ENCODE measurements at places on chromosomes 3 and 15.

GRCh38 chr3:183587336-183587735 lies 31.8 kb upstream of the KLHL6 start:
- DNase-seq, result no peak

DNA sequence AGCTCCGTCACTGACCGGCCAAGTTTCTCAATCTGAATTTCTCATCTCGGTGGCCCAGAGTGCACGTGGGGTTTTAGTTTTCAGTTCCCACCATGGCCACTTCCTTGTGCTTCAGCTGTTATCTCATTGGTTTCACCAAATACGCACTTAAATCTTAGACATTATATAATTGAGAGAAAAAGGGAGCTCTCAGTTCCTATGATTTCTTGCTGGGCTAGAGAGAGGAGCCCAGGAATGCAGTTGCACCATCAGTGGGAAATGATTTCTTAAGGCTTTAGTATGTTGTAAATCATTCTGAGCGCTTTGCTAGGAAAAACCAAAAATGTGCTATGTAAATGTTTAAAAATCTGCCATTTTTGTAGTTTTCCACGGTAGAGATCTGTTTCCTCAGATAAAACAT lies 53.2 kb downstream of the OXNAD1 start:
- DNase-seq, result no peak

GRCh38 chr3:63043631-63044030 lies 168.4 kb upstream of the CADPS start:
- DNase-seq, result no peak

DNA sequence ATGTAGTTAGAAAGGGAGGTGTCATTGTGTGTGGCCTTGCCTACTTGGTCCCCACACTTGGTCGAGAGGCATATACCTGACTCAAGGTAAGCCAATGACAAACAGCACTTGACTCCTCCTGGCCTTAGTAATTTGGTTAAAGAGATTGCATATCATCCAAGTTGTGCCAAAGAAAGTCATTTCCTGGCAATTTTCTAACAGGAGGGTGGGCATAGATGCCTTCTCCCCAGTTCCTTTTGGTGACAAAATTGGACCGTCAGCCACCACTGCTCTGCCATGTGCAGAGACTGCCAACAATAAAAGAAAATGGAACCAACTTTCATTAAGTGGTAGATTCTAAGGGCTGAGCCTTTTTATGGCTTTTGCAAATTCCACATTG lies 7.9 kb upstream of the LEKR1 start:
- no peak for DNase-seq

DNA sequence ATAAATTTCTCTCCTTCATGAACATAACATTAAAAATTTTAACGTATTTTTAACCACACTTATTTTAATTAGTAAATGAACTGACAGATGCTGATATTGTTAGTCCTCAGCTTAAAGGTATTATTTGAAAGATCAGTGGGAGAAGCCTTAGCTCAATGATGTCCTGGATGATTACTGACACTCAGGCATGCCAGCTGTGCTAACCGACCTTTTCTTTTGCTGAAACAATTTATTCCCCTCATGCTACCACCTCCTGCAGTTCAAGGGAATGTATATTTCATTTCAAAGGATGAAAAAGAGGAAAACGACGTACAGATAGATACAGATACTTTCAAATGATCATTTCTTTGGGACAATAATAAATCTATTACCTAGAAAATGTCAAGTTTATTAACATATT lies 620.8 kb downstream of the FGF12 start:
- DNase-seq, result no peak

GRCh38 chr15:75034615-75035014 lies 11.2 kb downstream of the PPCDC start:
- no peak for DNase-seq

GRCh38 chr3:60417576-60417975 lies 833.7 kb downstream of the FHIT start:
- DNase-seq, result no peak

DNA sequence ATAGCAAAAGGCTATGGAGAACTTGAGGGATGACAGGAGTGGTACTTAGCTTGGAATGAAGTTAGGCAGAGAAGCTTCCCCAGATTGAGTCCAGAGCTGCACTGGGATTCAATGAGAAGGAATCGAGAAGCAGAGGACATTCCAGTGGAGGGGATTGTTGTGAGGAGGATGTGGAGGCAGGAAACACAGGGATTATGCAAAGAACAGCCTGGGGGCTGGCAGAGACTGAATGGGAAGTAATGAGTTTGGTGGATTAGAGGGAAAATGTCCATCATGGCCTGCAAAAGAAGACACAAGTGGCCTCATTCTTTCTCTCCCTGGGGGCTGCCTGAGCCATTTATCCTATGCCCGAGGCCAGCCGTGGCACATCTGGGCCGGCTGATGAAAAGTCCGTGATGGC lies 20.5 kb upstream of the SCN10A start:
- DNase-seq, result no peak

DNA sequence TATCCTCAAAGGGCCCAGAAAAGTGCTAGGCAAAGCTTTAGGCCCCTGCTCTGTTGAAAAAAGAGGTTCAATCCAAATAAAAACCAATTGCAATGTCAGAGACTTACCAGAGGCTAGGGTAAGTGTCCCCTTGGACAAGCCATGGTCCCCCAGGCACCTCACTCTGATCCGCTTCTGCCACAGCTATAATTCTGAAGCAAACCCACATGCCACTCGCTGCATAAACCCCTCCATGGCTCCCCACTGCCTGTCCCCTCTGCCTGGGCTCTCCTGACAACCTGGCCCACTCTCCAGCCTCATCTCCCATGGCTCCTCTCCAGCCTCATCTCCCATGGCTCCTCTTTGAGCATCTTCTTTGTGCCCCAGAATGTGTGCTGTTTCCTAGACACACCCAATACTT lies 169.6 kb upstream of the TLE3 start:
- DNase-seq, result no peak

- no peak for DNase-seq
Observed at GRCh38 chr3:100354850-100355249, 20.3 kb downstream of the NIT2 start.

DNA sequence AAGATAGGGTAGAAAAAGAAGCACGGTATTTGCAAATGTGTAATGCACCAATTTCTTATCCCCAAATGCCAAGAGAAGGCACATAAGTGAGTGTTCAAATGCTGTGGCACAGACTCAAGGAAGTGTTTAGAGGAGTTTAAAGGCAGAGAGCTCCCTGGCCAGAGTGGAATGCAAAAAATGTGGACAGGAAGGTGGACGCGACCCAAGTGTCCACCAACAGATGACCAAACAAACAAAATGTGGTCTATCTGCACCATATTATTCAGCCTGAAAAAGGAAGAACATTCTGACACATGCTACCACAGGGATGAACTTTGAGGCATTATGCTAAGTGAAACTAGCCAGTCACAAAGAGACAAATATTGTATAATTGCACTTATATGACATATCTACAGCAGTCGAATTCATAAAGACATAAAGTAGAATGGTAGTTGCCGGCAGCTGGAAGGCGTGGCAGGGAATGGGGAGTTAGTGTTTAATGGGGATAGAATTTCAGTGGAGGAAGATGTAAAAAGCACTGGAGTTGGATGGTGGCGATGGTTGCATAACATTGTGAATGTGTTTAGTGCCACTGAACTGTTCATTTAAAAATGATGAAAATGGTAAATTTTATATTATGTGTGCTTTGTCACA lies 126.6 kb downstream of the SRGAP3 start:
- DNase-seq, result no peak

- no peak for DNase-seq
Observed at GRCh38 chr15:43204016-43204901, 16.6 kb downstream of the EPB42 start.

- DNase-seq, result no peak
Observed at GRCh38 chr3:184259878-184260723, 1.3 kb downstream of the CAMK2N2 start.

- DNase-seq, result no peak
Observed at GRCh38 chr3:141887051-141887450, 10.6 kb downstream of the ATP1B3 start.

- no peak for DNase-seq
Observed at GRCh38 chr3:72448375-72448823, 399.8 kb downstream of the SHQ1 start.

DNA sequence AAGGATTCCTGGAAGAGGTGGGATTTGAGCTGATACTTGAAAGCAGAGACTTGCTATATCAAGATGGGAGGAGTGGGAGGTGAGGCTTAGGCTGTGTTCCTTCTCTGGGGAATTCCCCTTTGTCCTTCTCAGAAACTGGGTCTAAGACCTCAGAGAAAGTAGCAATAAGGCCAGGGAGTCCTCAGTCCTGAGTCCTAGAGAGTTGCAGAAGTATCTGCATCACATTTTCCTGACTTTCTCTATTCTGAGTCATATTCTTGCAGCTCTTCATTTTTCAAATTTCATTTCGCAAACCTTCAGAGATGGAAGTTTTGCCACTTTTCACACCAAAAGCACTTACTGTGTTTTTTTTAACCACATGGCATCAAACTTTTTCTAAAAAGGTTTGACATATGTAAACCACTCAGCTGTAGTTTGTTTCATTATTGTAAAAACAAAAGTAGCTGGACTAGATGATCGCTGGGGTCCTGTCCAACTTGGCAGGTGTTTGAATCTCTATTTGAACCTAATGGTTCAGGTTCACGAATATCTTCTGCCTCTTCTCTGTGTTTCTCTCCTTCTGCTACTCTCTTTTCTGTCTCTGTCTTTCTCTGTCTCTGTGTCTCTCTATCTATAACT lies 21.3 kb downstream of the COLQ start:
- no peak for DNase-seq

- no peak for DNase-seq
Observed at GRCh38 chr15:31840849-31841476, 189.4 kb upstream of the CHRNA7 start.

DNA sequence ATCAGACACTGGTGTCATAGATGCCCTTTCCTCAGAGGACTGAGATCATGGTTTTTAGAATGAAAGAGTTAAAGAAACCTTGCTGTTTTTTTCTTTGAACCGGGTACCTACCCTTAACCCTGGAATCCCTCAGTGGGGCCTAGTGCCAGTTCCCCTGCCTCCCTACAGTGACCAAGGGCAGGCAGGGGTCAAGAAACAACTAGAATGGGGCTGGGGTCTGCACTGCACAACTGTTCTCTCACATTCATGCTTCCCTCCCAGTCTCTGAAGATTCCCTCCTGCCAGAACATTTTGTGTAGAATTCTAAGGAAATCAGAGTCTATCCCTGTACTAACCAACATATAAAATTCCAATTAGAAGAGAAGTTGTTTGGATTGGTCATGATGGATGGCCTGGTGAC lies 47.9 kb downstream of the TGFBR2 start:
- no peak for DNase-seq

- no peak for DNase-seq
Observed at GRCh38 chr3:63679186-63679585, 26.7 kb downstream of the SNTN start.

DNA sequence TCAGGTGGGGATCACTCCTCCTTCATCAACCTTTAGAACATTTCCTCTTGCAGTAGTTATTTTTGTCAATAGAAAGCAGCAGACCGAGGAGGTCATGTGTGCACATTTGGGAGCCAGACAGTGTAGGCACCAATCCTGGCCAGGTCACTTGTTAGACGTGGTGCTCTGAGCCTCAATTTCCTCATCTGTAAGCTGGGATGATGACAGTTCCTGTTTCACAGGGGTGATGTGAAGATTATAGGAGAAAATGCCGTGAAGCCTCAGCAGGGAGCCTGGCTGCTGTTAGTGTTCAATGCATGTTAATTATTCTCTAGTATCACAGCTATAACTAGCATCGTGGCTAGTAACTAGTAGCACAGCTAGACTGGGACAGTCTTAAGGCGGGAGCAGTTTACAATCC lies 64.7 kb downstream of the ATP2B2 start:
- no peak for DNase-seq

DNA sequence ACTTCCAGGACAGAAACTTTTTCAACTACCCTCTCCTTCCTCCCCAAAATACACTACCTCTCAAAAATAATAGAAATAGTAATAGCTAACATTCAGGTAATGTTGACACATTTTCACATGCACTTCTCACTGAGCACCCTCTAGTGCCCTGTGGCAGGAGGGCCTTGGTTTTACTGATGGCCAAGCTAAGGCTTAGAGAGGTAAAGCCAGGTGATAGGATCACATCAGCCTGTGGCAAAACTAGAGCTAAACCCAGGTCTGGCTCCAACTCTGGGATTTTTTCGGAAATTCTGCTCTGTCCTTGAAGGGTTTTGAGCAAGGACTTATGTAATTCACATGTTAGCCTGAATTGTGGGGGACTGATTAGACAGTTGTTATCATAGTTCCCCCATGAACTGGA lies 922 bp upstream of the TAMM41 start:
- DNase-seq, result no peak

DNA sequence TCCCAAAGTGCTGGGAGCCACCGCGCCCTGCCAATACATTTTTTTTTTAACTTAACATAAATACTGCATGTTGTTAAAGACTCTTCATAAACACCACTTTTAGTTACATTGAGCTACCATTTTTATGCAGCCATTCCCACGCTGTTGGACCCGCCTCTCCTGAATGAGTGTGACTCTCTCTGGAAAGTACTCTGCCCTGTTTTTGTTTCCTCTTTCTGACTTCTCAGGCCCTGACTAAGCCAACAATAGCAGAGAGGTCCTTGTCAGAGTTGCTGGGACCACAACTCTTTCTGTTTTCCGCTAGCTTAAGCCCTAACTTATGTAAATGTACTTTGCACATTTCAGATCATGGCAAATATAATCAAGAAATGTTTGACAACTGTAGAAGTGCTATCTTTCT lies 35.2 kb downstream of the PARP15 start:
- DNase-seq, result no peak
